ENCODE measurements at places on chromosomes 6 and 20. TPM values are rescaled to one million over a fixed set of nuclear protein-coding genes. Genes with fewer than 3 reads are reported as not detected.

DNA sequence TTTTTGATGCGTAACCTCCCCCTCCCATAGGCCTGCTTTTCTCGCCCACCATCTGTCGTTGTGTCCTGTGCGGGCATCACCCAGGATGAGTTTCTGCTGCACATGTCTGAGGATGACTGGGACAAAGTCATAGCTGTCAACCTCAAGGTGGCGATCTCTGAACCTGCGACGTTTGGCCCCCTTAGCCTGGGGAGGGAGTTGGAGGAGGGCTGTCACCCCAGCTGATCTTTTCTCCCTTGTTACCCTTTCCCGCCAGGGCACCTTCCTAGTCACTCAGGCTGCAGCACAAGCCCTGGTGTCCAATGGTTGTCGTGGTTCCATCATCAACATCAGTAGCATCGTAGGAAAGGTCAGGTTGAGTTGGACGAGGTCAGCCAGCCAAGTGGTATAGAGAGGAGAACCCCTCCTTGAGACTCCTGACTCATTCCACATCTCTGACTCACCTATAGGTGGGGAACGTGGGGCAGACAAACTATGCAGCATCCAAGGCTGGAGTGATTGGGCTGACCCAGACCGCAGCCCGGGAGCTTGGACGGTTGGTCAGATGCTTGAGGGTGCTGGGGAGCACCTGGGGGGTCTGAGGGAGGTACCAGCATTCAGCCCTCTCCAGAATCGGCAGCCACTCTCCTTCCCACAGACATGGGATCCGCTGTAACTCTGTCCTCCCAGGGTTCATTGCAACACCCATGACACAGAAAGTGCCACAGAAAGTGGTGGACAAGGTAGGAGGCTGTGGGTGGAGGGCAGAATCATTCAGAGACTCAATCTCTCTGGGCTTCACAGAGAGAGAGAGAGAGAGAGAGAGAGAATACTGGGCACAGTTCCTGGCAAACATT, 954 bp downstream of the HSD17B8 start:
- H3K4me1 ChIP-seq: peaks cover 69% of the 10 kb centered on the region
- peak overlapping the region; percentile 88 for H3K27ac ChIP-seq
- peaks cover 45% of the 10 kb centered on the region for H3K36me3 ChIP-seq
- H3K27me3 ChIP-seq: no peaks in the 10 kb centered on the region
- peak; percentile 25 for DNase-seq

GRCh38 chr6:144595266-144595665, 310.1 kb downstream of the UTRN start:
- H3K4me3 ChIP-seq: no peak overlapping the region
- peaks cover 13% of the 10 kb centered on the region for H3K4me1 ChIP-seq
- H3K27me3 ChIP-seq: no peaks in the 10 kb centered on the region
- no peak for DNase-seq
- H3K27ac ChIP-seq: no peak overlapping the region
- peaks cover 49% of the 10 kb centered on the region for H3K36me3 ChIP-seq

Gene EFCAB8
- 0.94 TPM for total RNA-seq

Gene TGM2
- total RNA-seq: 0.21 TPM

- peaks cover 72% of the 10 kb centered on the region for H3K27me3 ChIP-seq
- H3K27ac ChIP-seq: no peak overlapping the region
- H3K4me1 ChIP-seq: peaks cover 26% of the 10 kb centered on the region
- no peaks in the 10 kb centered on the region for H3K36me3 ChIP-seq
- peak; percentile 31 for DNase-seq
Observed at GRCh38 chr6:37696220-37696840, 1.4 kb downstream of the MDGA1 start.

DNA sequence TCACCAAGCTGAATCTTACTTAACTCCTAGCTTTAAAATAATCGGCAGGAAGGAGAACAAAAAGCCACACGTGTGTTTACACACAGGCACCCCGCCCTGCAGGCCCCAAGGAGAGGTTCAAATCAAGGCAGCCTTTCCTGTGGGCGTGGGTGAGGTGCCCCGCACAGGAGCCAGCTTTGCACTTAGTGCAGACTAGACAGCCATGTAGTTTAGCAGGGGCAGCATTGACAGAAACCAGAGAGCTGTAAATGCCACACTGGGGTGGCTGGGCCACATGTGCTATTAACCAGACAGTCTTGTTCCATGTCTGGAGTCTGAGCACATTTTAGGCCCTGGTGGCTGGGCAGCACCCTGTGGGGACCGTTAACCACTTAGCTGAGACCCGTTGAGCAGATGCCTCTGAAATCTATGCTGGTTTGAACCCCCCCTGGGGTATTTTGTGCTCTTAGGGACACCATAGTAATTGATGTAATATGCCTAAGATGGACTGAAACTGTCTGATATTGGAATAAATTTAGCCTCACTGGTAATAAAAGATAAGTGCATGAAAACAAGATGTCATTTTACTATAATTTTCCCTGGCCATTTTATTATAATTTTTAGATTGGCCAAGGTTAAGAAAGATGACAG, 106.4 kb upstream of the KCNG1 start:
- no peak overlapping the region for H3K4me3 ChIP-seq
- peaks cover 16% of the 10 kb centered on the region for H3K4me1 ChIP-seq
- no peaks in the 10 kb centered on the region for H3K36me3 ChIP-seq

Gene OR12D3
- not detected for total RNA-seq

DNA sequence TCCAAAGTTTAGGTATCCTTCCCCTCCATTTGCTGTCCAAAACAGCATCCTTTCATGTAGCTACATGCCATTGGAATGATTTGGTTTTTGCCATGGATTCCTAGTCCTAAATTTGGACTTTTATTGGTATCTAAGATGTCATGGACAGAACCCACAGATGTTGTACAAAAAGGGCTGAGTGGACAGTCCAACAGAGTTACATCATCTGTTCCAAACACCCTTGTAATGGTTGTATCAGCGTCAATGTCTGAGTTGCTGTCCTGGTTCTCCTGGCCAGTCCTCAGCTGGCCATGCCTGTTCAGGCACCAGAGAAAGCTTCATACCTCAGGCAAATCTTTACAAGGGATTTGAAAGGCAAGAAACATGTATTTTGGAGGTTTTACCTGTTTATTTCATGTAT, 191.3 kb downstream of the ESR1 start:
- H3K27ac ChIP-seq: no peak overlapping the region
- peaks cover 4% of the 10 kb centered on the region for H3K27me3 ChIP-seq
- DNase-seq: no peak
- no peaks in the 10 kb centered on the region for H3K36me3 ChIP-seq
- no peak overlapping the region for H3K4me3 ChIP-seq

DNA sequence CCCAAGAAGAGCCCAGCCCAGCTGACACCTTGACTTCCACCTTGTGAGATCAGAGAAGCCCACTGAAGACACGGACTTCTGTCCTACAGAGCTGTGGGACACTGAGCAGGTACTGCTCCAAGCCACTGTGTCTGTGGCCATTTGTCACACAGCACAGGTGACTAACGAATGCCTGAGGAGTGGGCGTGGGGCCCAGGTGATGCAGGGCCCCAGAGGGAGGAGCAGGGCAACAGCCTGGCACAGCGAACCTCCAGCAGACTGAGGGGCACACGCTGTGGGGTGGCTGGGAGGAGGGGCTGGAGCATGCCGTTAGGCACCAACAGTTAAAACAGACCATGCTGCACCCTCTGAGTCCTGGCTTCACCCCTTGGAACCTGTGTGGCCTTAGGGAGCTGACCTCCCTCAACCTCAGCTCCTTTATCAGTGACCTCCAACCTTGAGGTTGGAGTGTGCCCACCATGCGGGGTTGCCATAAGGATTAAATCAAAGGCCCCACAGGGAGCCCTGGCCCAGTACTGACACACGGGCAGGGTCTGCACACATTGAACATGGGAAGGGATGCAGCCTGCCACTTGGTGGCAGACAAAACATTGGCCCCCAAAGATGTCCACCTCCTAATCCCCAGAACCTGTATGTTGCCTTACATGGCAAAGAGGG, 119.9 kb upstream of the CST7 start:
- H3K4me1 ChIP-seq: no peaks in the 10 kb centered on the region
- no peaks in the 10 kb centered on the region for H3K36me3 ChIP-seq
- no peak for DNase-seq
- H3K4me3 ChIP-seq: no peak overlapping the region

DNA sequence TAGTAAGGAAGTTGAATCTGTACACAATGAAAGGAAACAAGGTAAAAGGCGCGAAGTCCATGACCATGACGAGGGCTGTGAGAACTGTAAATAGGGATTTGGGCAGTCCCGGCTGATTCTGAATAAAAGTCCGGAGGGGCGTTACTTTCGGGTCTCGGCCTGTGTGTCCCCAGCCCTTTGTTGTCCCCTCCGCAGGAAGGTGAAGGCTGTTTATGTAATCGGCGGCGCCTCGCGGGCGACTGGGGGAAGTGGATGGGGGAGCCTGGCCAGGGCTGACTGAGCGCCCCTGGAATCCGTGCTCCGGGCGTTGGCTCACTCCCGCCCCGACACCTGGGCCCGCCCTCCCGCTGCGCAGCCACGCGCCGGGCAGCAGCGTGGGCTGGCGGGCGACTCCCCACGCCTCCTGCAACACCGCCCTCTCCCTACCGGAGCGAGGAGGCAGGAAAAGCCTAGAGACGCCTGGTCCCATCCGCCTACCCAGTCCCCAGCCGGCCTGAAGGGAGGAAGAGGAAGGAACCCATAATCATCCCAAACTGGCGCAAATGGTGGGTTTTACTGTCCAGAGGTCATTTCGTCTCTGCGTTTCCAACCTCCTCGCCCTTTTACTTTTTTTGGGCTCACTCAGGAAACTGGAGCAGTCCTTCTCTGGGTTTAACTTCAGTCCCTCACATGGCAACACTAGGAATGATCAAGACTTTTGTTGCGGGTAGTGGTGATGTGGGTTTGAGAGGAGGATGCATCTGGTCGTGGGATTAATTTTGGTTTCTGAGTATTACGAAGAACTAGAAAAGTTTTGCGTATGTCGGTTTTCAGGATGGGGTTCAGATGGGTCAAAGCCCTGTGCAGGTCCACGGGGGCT, 12.1 kb downstream of the TRIM31 start:
- no peak for DNase-seq
- H3K4me1 ChIP-seq: peaks cover 50% of the 10 kb centered on the region
- peak overlapping the region; percentile 6 for H3K27ac ChIP-seq
- no peaks in the 10 kb centered on the region for H3K36me3 ChIP-seq
- H3K4me3 ChIP-seq: peak overlapping the region; percentile 56
